CD4-positive, alpha-beta memory T cell (primary cell): ENCODE measurements at places on chromosomes 1 and 21.

DNA sequence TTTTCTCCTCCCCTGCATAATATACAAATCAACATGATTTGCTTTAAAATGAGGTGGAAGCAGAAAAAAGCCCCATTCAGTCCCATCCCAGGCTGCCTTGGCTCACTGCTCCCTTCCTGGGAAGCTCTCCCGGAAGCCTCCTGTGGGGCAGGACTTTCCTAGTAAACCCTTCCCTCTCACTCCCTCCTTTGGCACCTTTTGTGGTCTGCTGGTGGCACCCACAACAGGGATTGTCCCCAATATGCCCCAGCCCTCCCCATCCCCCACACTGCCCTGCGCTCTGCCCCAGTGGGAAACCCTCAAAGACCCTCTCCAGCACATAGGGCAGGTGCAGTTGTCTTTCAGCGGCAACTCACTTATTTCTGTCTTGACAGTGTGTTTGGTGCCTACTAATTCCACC, 1.8 kb upstream of the TMPRSS2 start:
- no peak for DNase-seq

DNA sequence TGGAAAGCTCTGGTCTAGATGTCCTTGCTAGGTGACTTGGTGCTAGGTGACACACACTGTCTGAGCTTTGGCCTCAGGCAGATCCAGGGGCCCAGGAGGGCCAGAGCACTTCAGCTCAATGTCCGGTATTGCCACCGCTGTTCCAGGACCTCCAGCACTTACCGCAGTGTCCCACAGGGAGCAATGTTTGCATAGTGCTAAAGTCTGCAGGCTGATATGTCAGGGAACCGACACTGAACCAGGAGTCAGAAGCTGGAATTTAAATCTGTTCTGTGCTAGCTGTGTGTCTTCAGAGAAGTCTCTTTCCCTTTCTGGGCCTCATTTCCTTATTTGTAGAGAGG, 19.3 kb downstream of the DHCR24 start:
- no peak for DNase-seq

GRCh38 chr1:226738421-226738994, 574 bp downstream of the ITPKB start:
- no peak for DNase-seq

DNA sequence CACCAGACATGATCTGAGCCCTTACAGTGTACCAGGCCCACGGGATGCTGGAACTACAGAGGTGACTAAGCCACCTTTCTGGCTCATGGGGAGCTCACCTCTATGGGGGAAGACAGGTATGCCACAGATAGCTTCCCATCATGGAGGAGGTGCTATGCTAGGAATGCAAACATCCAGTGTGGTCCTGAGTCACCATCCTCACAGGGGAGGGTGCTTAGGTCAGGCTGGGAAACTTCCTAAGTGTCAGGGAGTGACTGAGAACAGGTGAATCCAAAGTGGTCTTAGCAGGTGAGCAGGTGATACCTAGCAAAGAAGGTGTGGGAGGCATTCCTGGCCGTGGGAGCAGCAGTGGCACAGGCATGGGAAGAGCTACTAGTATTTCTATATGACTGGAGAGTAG, 8.6 kb upstream of the RASSF5 start:
- no peak for DNase-seq

GRCh38 chr1:10676963-10677362, 119.5 kb downstream of the CASZ1 start:
- no peak for DNase-seq

DNA sequence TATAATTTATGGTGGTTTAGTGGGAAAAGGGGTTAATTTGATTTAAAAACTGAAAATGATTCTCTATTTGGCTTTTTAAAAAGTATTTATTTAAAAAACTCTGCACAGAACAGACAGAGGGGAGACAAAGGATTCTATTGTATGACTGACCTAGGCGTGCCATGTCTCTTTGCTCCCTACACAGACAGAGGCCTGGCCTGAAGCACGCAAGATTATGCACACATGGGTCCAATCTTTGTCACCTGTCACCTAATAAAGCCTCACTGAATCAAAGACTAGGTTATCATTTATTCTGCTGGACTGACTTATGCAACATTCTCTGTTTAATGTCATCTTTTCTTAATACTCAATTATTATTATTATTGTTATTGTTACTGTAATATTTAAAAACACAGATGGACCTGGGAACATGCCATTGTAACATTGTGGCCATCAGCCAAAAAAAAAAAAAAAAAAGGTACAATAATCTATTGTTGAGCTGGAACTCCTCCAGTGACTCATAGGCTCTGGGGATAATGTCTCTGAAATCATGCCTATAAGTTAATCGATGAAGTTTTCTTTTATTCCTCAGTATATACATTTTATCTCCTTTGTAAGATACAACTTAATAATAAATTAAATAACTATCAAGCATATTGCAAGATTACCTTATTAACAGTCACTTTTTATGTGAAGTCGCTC, 112.1 kb downstream of the RUNX1 start:
- no peak for DNase-seq

DNA sequence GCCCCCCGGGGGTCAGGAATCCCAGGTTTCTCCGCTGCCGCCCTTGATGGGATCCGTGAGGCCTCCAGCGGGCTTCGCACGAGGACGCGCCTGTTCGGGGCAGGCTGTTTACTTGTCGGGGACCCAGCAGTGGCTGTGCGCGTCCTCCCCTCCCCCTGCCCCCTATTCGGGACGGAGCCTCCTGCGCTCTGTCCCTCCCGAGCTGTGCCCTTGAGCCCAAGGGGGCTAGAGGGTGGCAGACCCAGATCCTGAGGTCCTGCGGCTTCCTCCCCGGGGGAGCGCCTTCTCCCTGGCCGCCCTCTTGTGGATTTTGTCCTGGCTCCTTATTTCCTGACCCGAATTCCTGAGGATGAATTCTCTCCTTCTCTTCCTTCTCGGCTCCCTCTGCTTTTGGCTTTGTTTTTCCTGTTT, 38.4 kb downstream of the PIK3CD start:
- no peak for DNase-seq

DNA sequence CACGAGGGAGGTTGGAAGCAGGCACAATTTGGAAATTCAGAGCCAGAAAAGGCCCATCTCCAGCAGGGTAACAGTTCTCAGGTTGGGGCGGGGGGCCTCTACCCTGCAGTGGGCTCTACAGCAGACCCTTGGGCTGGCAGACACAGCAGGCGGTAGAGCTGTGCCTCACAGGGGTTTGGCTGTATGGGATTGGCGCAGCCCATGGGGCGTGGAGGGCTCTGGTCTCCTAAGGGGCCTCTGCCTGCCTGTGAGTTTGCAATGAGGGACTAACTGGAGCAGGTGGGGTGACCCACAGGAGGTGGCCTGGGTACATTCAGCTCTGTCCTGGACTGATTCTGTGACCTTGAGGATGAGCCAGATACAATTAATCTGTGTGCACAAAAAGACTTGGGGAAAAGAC, 124.1 kb downstream of the CAMTA1 start:
- no peak for DNase-seq

GRCh38 chr1:196690582-196690981, 38.7 kb downstream of the CFH start:
- no peak for DNase-seq

GRCh38 chr1:185853739-185854138, 119.5 kb downstream of the HMCN1 start:
- DNase-seq: no peak

DNA sequence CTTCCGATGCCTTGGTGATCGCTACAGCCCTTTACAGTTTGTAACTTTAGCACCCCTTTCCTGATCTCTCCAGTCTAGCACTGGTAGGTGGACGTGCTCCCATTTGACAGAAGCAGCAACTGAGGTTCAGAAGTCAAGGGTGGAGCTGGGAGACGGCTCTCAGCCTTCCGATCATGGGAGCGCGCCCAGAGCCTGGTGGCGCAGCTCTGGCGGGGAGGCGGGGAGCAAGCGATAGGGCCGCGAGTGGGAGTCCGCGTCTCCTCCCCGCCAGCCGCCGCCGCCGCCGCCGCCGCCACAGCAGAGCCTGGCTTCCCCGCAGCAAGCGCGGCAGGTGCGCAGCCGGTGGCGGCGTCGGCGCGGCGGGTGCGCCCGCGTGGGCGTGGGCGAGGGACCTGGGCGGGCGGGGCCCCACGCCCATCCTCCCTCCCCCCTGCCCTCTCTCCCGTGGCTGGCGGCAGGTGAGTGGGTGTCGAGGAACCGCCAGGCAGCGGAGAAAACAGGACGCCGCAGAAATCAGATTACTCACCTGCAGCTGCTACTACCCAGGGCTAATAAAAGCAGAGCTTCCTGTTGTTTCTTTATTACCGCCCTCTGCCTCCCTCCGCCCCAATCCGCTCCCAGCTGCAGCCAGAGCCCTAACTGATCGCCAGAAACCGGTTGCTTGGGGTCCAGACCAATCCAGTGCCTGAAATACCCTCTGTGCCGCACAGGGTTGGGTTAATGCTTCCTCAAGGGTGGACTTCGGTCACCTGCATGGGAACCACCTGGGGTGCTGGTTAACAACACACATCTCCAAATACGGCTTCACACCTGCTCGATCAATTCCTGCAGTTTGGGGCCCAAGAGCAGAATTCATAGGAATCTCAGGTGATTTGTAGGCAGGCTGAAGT, 60.2 kb upstream of the ID3 start:
- peak; percentile 94 for DNase-seq

GRCh38 chr1:156524481-156524869, 23.9 kb upstream of the MEF2D start:
- DNase-seq: no peak

GRCh38 chr1:192559115-192560006, 16.2 kb upstream of the RGS1 start:
- DNase-seq: no peak

DNA sequence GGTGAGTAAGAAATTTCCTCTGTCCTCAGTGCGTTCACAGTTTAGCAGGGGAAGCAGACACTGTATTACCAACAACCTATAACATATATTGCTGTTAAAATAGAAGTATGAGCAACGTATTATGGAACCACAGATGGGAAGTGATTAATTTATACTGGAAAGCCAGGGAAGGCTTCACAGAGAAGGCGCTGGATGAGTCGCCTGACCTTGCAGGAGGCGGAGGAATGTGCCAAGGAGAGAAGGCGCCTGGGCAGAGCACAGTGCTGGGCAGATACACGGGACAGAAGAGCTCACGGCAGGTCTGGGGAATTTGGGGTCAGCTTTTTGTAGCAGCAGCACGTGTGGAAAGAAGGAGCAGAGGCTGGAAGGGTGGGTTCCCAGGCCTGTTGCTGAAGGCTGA, 116.3 kb downstream of the DHRS3 start:
- no peak for DNase-seq

DNA sequence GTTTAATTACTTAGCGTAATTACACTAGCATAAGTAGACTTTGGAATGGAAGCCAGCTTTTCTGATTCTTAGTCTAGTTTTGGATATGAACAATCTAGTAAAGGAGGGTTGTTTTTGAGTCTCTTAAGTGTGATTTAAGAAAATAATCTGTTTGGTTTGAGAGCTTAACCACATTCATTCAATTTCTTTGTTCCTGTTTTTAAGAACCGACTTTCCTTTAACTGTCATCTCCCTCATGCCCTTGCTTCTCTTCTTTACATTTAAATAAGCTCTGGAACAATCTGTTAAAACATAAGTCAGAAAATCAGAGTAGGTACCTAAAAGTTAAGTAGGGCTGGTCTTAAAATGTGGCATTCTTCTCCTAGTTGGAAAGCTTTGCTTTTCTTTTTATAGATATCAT, 27.7 kb downstream of the CDC42 start:
- DNase-seq: no peak

GRCh38 chr21:35525443-35525842, 476.3 kb upstream of the RUNX1 start:
- DNase-seq: no peak

DNA sequence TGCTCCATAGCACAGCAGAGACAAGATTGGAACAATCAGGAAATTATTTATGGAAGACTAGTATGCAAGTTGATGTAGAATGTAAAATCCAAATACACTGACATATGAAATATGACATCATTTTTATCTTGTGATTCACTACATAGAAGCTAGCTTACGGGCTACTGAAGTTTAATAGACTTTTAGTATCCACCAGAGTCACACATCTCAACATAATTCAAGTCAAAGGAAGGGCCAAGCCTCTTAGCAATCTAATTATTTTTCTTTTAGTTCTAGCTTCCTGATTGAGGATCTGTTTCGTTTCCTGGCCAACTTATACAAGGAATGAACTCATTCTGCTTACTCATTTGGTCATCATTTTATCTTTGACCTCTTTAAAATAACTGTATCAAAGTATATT, 234.4 kb upstream of the CHRM3 start:
- no peak for DNase-seq

DNA sequence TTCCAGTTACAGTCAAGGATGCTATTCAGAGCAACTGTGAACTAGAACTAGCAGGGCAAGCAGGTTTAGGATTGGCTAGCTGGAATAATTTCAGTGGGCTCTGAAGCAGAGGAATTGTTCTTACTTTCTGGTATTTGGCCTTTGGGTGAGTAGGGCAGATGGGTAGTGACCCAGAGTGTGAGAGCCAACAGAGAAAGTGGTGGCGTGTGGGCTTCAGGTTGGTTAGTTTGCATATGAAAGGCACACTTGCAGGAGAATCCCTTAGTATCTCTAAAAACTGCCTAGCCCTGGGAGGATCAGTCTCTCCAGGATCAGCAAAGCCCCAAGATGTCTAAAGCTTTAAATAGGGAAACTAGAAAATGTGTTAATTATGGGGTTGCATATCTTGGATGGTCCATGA, 67.6 kb upstream of the LRRC8B start:
- DNase-seq: no peak

- no peak for DNase-seq
Measured at GRCh38 chr1:59485949-59486348, 189.1 kb downstream of the FGGY start.

DNA sequence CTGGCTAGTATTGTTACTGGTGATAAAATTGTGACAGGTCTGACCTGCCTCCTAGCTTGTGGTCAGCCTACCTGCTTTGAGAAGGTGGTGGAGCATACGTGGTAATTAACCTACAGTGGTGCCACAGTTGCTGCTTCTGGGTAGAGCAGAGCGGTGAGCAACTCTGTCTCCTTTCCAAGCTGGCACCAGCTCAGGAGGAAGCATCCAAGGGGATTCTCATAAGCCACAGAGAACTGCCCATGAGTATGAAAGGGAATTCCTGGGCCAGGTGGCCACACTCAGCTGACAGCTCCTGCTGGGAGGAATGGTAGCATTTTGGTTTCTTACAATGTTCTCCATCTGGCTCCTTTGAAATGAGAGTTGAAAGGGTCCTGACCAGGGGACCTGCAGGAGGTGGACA, 39.4 kb downstream of the ATP2B4 start:
- no peak for DNase-seq

DNA sequence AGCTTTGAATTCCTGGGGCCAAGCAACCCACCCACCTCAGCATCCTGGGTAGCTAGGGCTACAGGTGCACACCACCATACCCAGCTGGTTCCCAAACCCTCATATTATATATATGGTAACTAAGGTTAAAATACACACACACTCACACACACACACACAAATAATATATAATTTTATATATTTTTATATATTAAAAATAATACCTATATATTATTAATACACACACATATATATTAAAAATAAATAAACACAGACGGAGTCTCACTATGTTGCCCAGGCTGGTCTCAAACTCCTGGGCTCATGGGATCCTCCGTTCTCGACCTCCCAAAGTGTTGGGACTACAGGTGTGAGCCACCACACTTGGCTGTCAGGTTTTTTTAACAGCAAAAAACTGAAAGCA, 31.9 kb downstream of the SCAF4 start:
- DNase-seq: no peak

- DNase-seq: no peak
Measured at GRCh38 chr1:58064166-58064565, 482.4 kb downstream of the OMA1 start.

GRCh38 chr1:109632671-109633346, 13.2 kb downstream of the AMPD2 start:
- no peak for DNase-seq
